Non-pigmented ciliary epithelial cell (primary cell): ENCODE measurements at places on chromosomes 11 and 22.

GRCh38 chr22:19644314-19645223, 69.7 kb upstream of the SEPTIN5 start:
- DNase-seq, result no peak

GRCh38 chr22:39519681-39520225, 609 bp upstream of the ATF4 start:
- DNase-seq, result peak; percentile 98

DNA sequence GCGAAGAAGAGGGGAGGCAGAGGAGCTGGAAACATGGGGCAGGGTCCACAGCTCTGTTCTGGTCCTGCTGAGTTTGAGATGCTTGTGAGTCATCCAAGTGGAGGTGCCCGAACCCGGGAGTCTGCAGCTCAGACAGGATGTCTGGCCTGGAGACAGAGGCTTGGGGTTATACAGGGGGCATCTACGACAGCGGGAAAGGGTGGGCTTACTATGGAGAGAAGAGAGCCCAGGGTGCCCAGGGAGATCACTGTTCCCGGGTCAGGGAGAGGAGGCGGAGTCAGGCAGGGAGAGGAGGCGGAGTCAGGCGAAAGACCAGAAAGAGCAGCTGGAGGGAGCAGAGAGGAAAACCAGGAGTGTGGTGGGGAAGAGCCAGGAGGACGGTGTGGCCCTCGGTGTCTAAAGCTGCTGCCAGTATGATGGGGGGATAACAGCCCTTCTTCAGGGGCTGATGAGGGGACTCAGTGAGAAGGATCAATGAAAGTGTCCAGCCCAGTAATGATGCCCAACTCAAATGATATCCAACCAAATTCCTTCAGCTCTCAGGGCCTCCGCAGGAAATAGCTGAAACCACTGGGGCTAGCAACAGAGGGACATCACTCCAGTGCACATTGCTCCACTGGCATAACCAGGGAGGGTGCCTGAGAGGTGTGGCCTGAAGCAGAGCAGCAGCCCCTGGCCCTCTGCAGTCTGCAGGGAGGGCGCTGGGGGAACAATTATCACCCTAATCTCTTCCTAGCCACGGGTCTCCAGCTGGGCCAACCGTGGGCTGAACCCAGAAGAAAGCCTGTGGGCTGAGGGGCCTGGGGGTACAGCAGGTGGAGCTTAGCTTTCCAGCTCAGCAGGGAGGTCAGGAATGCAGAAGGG, 2.6 kb upstream of the LTBP3 start:
- peak; percentile 63 for DNase-seq

- no peak for DNase-seq
Observed at GRCh38 chr22:49589811-49590210, 237.9 kb downstream of the BRD1 start.

DNA sequence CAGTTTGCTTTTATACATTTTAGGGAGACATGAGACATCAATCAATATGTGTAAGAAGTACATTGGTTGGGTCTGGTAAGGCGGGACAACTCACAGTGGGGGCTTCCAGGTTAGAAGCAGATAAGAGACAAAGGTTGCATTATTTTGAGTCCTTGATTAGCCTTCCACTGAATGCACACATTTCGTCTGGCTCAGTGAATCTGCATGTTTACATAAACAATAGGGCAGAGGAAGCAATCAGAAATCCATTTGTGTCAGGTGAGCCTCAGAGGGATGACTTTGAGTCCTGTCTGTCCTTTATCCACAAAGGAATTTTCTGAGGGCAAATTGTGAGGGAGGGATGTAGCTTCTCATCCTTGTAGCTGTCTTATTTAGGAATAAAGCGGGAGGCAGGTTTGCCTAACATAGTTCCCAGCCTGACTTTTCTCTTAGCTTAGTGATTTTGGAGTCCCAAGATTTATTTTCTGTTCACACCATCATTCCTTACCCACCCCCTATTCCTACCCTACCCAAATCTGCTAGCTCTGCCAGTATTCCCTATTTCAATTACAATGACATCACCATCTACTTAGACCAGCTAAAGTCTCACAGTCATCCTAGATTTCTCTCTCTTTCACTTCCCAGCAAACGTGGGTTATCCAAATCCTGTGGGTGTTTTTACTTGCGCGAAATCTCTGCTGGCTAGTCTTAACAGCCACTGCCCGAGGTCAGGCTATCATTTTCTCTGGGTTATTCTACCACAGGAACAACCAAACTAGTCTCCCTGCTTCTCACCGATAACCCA, 2.9 kb downstream of the SC5D start:
- no peak for DNase-seq

GRCh38 chr22:47281126-47282106, 519.0 kb downstream of the TBC1D22A start:
- DNase-seq, result no peak

- DNase-seq, result no peak
Observed at GRCh38 chr11:96084610-96085318, 160.9 kb upstream of the MTMR2 start.

GRCh38 chr22:21978564-21979386, 3.8 kb downstream of the TOP3B start:
- DNase-seq, result no peak

- no peak for DNase-seq
Observed at GRCh38 chr11:2870969-2871680, 14.4 kb downstream of the CDKN1C start.

DNA sequence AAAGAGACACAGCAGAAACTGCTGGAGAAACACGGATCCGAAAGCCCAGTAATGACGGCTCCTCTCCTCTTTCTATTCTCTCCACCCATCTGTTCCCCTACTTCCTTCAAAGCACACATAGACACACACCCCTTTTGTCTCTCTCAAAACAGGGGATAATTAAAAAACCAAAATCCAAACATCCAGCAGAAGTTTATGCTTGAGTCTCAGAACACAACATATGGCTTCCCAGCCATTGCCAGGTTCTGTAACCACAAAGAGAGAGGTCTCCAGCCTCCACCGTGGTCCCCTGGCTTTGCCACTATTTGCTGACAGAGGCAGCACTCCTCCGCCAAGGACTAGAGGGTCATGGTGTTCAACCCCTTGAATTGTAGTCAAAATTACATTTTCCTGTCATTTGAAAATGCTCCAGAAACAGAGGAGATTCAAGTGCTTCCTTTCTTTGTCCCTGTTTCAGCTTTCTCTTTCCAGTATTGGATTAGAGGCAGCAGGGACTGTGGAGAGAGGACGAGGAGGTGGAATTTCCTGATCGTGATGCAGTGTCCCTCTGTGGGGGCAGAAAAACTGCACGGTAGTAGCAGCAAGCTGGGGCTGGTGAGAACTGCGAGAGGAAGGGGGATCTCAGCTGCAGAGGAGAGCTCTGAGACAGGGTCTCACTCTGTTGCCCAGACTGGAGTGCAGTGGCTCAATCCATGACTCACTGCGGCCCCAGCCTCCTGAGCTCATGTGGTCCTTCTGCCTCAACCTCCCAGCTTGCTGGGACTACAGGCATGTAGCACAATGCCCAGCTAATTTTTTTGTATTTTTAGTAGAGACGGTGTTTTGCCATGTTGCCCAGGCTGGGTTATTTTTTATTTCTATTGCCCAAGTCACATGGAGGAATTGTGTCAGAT, 60.3 kb downstream of the UBASH3B start:
- DNase-seq, result no peak

- DNase-seq, result no peak
Observed at GRCh38 chr11:9941991-9942390, 278.1 kb downstream of the SWAP70 start.

DNA sequence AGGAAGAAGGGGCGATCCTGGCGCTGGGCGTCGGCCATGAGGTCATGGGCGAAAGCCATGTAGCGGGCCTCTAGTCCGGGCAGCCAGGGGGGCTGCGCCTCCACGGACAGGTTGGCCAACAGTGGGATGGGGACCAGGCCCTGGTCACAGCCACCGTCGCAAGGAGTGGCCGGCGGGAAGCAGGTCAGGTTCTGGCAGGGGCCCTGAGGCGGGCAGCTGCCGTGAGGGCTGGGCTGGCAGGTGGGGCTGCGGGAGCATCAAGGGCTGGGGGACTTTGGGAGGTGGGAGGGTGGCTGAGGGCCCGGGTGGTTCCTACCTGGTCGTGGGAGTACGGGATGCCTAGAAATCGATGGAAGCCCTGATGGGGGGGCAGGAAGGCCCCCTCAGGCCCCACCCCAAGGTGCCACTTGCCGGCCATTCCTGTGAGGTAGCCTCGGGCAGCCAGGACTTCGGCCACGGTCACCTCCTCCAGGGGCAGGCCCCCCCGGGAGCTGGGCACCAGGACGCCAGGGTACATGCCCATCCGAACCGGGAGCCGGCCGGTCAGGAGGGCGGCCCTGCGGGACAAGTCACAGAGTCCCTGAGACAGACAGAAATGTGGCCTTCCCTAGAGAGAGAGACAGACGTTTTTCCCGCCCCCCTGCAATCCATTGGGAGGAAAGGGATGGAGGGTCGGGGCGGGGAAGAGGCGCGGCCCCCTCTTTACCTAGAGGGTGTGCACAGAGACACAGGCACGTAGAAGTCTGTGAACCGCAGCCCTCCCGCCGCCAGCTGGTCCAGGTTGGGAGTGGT, 906 bp downstream of the ARSA start:
- no peak for DNase-seq

DNA sequence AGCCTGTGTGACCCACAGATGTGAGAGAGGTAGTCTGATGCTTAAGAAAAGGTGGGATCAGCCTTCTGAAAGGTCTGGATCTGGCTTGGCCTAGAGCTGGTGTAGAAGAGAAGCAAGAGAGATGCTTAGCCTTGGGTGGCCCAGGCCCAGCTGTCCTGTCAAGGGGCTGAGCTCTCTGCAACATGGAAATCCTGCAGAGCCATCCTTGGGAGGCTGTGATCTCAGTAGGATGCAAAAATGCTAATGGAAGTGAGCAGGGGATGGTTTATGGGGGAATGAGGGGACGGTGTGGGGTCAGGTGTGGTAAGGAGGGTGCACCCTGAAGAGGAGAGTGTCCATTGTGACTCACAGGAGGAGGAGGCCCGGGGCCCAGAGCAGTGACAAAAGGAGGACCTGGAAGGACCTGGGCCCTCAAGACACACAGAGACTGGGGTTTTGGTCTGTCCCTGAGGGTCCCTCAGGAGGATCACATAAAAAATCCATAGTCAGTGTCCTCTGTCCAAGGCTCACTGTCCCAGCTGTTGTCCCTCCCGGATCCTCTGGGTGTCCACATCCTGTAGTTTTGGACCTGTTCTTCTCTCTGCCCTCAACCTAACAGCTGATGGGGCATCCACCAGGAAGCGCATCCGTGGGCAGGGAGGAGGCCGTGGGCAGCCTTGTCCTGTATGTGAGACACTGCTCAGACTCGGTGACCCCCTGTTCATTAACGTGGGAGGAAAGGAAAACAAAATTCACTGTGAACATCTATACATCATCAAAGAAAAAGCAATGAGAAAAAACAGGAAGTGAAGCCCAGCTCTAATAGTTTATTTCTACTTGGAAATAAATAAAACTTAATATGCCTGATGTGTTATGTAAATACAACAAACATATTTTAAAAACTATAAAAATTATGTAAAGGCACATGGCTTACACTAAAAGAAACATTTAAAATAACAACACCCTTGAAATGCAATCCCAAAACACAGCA, 129.8 kb downstream of the ZNF280B start:
- DNase-seq, result no peak

DNA sequence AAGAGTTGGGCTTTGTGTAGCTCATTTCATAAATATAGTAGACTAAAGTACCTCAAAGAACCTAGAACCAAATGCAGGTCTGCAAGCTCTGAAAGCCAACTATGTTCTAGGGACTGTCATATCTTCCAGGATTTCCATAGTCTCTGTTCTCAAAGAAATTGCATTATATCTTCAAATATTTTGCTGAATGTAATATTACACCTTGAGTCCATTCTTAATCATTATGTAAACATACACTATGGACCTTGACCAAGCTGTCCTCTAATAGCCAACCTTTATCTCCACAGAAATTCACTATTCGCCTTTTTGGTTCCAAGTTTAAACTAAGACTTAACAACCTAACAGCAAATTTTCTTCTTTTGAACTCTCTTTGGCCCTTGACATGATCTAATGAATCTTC, 678.7 kb upstream of the ARHGAP42 start:
- no peak for DNase-seq

DNA sequence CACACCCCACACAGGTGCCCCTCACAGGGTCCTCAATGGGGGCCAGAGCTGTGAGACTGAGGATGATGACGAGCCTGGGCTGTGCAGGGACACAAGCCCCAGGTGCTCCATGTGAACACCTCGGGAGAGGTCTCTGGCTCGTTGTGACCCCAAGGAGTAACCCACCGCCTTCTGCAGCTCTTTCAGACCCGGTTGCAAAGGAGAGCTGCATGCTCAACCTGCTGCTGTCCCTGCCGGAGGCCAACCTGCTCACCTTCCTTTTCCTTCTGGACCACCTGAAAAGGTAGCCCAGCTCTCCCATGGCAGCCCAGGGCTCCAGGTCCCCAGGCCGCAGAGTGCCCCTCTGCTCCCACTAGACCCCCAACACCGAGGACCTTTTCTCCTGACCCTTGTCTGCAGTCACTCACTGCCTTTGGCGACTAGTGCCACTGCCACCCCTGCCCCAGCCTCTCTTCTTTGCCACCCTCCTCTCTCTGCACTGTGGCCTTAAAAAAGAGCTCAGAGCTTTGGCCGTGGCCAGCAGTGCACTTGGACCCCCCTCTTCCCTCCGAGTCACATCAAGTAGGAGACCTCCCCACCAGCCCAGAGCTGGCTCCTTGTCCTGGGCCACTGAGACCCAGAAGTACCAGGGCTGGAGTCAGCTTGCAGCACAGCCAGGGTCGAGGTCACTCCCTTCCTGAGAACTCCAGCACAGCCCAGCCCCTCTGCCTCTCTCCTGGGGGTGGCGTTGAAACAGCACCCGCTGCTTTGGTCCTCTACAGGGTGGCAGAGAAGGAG, 133.7 kb downstream of the BCR start:
- DNase-seq, result no peak

DNA sequence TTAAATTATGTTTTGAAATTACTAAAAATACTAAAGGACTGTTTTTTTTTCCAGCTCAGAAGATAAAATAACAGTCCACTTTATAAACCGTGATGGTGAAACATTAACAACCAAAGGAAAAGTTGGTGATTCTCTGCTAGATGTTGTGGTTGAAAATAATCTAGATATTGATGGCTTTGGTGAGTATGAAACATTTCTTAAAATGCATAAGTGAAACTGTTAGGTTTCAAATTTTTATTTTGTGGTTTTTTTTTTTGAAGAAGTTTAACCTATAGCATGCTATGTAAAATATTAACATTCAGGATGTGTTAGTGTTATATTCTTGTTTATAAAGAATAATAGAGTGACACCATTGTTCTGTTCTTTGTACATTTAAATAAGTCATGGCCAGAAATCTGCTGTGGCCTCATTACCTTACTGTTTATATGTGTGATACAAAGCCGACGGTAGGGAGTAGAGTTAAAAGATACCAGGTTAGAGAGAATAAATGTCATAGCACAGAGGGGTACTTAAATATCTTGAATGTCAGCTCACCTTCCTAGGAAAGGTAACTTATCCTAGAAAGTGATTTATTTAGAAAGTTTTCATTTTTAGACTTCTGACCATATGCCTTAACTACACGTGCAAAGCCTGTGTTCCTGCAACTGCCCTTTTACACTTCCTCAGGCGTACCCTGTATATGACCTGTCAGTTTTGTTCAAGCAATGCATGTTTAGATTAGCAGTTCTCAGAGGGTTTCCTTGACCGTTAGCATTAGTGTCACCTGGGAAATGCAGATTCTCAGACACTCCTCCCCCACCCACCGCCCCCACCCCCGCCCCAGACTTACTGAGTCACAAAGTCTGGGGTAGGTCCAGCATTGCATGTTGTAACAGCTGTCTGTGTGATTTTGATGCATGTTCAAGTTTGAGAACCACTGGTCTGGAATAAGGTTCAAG, 6.3 kb downstream of the FDX1 start:
- DNase-seq, result no peak

GRCh38 chr22:31289344-31289743, 2.9 kb downstream of the PIK3IP1 start:
- DNase-seq, result no peak

- no peak for DNase-seq
Observed at GRCh38 chr22:49787861-49788260, 39.8 kb downstream of the BRD1 start.
